ENCODE measurements at places on chromosomes 16 and 17. TPM values are rescaled to one million over a fixed set of nuclear protein-coding genes. Genes with fewer than 3 reads are reported as not detected.

MT1E gene
- total RNA-seq, result 1,203 TPM

GRCh38 chr17:42118545-42118944 lies 2.6 kb downstream of the KAT2A start:
- DNase-seq, result no peak

DNA sequence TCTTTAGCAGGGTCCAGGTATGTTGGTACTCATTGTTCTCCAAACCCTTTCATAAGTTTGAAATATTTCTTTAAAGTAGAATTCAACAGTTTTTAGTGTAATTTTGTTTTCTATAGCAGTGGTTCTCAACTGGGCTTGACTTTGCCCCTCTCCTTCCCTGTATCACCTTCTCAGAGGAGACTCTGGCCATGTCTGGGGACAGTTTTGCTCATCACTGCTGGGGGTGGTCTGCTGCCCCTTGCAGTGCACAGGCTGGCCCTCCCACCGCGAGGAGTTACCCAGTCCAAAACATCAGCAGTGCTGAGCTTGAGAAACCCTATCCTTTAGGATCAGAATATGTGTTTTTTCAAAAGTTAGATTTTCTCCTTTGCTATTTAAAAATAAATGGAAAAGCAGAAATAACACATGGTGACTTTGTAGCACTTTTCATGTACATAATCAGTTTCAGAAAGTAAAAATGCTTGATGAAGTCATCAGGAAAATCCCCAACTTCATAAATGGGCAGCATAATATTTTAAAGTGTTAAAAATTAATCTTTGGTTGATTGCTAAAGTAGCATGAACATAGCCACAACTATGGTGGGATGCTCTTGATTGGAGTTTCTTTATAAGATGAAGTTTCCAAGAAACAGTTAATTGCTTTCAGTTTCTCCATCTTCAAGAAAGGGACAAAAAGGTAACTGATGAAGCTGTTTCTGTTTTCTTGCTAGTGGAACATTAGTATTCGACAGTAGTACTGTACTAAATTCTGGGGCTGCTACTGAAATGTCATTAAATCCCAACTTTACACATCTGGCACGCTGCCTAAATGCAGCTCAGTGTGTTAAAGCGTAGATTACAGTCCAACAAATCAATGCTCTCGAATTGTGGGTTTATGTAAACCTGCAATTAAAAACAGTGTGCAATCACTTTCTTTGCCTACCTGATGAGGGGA lies 70.3 kb downstream of the NETO2 start:
- no peak for DNase-seq

TBL3 gene
- total RNA-seq, result 108 TPM

DNA sequence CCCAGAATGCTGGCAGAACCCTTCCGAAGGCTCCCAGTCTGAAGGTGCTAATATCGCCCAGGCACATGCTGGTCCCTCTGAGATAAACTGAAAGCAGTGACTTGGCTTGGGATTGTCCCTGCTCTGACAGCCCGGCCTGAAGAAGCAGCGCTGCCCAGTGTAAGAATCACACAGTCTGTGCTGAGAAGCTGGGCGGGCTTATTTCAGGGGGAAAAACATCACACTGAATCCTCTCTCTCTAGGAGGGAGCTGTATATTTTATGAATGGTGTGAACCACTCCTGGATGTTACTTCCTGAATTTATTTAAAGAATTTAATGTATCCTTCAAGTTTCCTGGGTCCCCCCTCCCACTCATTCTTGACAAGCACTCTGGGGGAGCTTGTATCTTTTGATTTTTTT lies 36.3 kb downstream of the GAS7 start:
- no peak for DNase-seq

DNA sequence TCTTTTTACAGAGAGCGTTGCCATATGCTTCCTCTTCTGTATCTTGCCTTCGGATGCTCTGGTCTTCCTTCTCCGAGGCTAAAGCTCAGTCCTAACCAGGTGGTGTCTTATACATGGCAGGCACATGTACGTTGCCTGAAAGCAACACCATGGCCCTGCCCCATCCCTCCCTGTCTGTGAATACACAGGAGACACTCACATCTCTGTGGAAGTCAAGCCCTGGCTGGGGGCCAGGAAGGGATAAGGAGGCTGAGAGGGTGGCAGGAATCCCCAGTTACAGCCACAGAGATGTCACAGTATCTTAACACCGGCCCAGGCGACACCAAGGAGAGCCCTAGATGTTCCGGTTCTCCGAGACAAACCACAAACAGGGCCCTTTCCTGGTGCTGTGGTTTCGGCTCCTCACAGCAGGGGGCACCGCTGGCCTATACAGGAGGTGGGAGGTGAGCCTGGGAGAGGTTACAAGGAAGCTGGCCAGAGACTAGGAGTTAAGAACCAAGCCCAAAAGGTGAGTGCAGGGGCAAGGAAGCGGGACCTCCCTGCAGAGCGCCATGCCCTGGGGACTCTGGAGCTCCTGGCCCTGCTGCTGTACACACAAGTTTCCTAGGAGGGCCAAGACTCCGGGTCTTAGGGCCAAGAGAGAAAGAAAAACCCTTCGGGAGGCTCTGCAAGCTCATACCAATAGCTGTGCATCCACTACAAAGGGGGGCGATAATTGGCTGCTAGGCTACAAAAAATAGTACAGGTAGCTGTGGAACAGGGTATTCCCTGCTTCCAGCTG lies 41.7 kb downstream of the SRL start:
- DNase-seq, result no peak

All from epithelial cell of proximal tubule (primary cell).